Thymus (tissue), 14 donors: ENCODE measurements at places on chromosomes 6 and 20.

GRCh38 chr6:53588816-53589509 lies 44.1 kb upstream of the GCLC start:
- no peak overlapping the region for H3K4me3 ChIP-seq
- H3K27me3 ChIP-seq = no peaks in the 10 kb centered on the region
- H3K4me1 ChIP-seq = no peaks in the 10 kb centered on the region
- H3K36me3 ChIP-seq = no peaks in the 10 kb centered on the region
- no peak for DNase-seq

- H3K27me3 ChIP-seq = no peaks in the 10 kb centered on the region
- H3K4me3 ChIP-seq = no peak overlapping the region
- DNase-seq = no peak
- H3K4me1 ChIP-seq = no peaks in the 10 kb centered on the region
Measured at GRCh38 chr20:14556206-14556605, 218.8 kb upstream of the FLRT3 start.

DNA sequence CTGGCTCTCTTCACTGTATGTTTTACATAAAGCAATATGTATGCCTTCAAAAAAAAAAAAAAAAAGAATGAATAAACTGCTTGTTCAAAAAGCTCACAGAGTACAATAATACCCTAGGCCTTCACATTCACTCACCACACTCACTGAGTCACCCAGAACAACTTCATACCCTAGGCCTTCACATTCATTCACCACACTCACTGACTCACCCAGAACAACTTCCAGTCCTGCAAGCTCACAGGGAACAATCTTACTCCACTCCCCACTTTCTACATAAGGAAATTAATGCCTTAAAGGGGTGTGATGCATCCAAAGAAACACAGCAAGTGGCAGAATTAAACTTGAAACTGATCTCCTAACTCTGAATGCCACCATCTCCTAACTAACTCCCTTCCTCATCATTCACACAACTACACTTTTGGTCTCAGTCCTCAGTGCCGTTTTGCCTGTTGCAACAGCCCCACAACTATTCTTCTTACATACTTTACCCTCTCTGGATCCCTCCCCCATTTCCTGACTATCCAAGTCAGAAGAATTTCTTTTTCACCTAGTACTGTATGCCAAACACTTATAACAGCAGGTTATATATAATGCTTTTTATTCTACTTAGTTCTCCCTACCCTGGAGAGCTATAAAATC lies 34.2 kb downstream of the NHSL1 start:
- H3K4me1 ChIP-seq = no peaks in the 10 kb centered on the region
- no peak overlapping the region for H3K4me3 ChIP-seq
- DNase-seq = no peak
- no peaks in the 10 kb centered on the region for H3K27me3 ChIP-seq

DNA sequence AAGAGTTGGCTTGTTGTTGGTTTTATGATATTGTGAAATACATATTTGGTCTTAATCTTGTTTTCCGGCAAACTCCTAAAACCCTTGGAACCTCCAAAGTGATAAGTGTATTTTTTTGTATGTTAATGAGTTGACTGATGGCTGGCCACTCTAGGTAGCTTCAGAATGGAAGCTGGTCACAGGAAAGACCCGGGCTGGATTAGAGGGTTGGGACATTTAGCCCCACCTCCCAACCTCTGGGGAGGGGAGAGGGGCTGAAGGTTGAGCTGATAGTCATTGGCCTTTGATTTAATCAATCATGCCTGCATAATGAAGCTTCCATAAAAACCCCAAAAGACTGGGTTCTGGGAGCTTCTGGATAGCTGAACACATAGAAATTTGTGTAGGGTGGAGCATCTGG lies 42.7 kb downstream of the SASH1 start:
- no peaks in the 10 kb centered on the region for H3K27me3 ChIP-seq
- no peak for DNase-seq
- H3K36me3 ChIP-seq = no peaks in the 10 kb centered on the region
- H3K27ac ChIP-seq = no peak overlapping the region

DNA sequence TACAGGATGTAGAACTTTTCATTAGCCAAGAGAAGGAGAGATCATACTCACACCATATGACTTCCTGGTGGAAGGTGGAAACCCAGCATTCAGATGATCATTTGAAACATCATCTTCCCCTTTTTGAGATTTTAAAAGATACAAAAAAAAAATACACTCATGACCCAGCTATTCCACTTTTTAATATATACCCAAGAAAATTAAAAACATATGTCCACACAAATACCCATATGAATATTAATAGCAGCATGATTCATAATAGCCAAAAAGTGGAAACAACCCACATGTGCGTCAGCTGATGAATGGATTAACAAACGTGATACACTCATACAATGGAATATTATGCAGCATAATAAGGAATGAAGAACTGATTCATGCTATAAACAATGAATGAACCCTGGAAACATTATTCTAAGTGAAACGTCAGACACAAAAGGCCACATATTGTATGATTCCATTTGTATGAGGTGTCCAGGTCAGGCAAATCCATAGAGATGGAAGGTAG lies 130.0 kb upstream of the SGK1 start:
- no peak overlapping the region for H3K27ac ChIP-seq
- H3K27me3 ChIP-seq = no peaks in the 10 kb centered on the region
- no peaks in the 10 kb centered on the region for H3K36me3 ChIP-seq
- H3K4me3 ChIP-seq = no peak overlapping the region
- H3K4me1 ChIP-seq = no peaks in the 10 kb centered on the region

GRCh38 chr20:38633577-38634093 lies 32.0 kb downstream of the ARHGAP40 start:
- H3K36me3 ChIP-seq = no peaks in the 10 kb centered on the region
- no peak overlapping the region for H3K27ac ChIP-seq
- H3K27me3 ChIP-seq = peaks cover 3% of the 10 kb centered on the region
- H3K4me3 ChIP-seq = no peak overlapping the region
- DNase-seq = peak; percentile 34
- H3K4me1 ChIP-seq = no peaks in the 10 kb centered on the region

- DNase-seq = no peak
- H3K4me3 ChIP-seq = no peak overlapping the region
- peaks cover 16% of the 10 kb centered on the region for H3K4me1 ChIP-seq
- H3K27ac ChIP-seq = no peak overlapping the region
- peaks cover 2% of the 10 kb centered on the region for H3K27me3 ChIP-seq
- no peaks in the 10 kb centered on the region for H3K36me3 ChIP-seq
Measured at GRCh38 chr20:50194831-50195523, 4.3 kb downstream of the CEBPB start.

DNA sequence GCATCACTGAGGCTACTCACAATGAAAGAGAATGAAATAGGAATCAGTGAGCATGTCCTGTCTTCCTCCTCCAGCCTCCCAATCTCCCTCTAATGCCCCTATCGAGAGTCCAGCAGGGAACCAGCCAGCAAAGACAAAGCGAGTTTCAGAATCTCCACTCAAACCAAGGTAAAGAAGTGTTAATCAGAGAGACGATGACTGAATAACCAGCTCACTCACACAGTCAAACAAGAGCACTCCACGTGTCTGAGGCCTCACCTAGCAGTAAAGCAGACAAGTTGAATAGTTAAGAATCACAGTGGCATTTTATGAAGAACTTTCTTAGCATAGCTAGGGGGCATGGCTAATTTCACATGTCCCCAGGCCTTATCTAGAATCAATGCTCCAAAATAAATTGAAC lies 3.3 kb upstream of the TREM1 start:
- H3K36me3 ChIP-seq = no peaks in the 10 kb centered on the region
- H3K27me3 ChIP-seq = no peaks in the 10 kb centered on the region
- peaks cover 5% of the 10 kb centered on the region for H3K4me1 ChIP-seq

GRCh38 chr6:167954151-167954550 lies 43.3 kb upstream of the KIF25 start:
- DNase-seq = no peak
- H3K4me1 ChIP-seq = no peaks in the 10 kb centered on the region
- H3K27me3 ChIP-seq = no peaks in the 10 kb centered on the region
- H3K36me3 ChIP-seq = no peaks in the 10 kb centered on the region
- H3K4me3 ChIP-seq = no peak overlapping the region

DNA sequence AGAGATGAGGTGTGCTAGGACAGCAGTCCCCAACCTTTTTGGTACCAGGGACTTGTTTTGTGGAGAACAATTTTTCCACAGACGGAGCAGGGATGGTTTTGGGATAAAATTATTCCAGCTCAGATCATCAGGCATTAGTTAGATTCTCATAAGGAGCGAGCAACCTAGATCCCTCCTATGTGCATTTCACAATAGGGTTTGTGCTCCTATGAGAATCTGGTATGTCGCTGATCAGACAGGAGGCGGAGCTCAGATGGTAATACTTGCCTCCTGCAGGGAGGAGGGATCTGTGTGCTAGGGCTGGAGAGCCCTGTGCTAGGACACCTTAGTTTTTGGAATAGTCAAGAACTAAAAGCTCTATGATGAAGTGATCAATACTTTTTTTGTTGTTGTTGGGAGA lies 2.5 kb downstream of the SMIM13 start:
- peak; percentile 47 for DNase-seq
- H3K4me3 ChIP-seq = no peak overlapping the region
- H3K36me3 ChIP-seq = no peaks in the 10 kb centered on the region
- H3K27ac ChIP-seq = no peak overlapping the region
- no peaks in the 10 kb centered on the region for H3K27me3 ChIP-seq

GRCh38 chr20:44017905-44018258 lies 103.2 kb downstream of the TOX2 start:
- H3K27me3 ChIP-seq = no peaks in the 10 kb centered on the region
- no peak for DNase-seq
- no peak overlapping the region for H3K27ac ChIP-seq
- H3K4me3 ChIP-seq = no peak overlapping the region
- H3K4me1 ChIP-seq = peaks cover 63% of the 10 kb centered on the region
- H3K36me3 ChIP-seq = peaks cover 5% of the 10 kb centered on the region

GRCh38 chr6:114714836-114715507 lies 372.1 kb upstream of the HS3ST5 start:
- H3K27ac ChIP-seq = no peak overlapping the region
- H3K36me3 ChIP-seq = no peaks in the 10 kb centered on the region
- no peak for DNase-seq
- H3K27me3 ChIP-seq = no peaks in the 10 kb centered on the region

DNA sequence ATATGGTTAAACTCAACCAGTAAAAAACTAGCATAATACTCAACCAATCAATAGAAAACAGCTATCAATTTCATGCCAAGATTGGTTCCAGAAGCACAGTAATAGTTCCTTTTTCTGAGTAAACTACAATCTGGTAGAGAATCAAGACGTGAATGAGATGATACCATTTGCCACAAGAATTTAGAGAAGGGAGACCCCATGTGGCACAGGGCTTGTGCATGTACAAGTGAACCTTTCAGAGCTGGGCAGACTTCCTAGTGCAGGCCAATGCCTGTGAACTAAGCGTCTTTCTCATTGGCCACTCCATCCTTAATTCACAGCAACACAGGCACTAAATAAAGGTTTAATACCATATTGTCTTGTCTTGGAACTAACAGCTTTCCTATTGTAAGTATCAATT lies 213.5 kb downstream of the RFPL4B start:
- H3K4me1 ChIP-seq = no peaks in the 10 kb centered on the region
- H3K27ac ChIP-seq = no peak overlapping the region
- H3K27me3 ChIP-seq = no peaks in the 10 kb centered on the region
- no peak for DNase-seq
- no peaks in the 10 kb centered on the region for H3K36me3 ChIP-seq

- no peaks in the 10 kb centered on the region for H3K27me3 ChIP-seq
- H3K36me3 ChIP-seq = no peaks in the 10 kb centered on the region
- H3K4me3 ChIP-seq = no peak overlapping the region
- peak overlapping the region; percentile 6 for H3K27ac ChIP-seq
Measured at GRCh38 chr20:50646483-50646996, 44.8 kb downstream of the RIPOR3 start.

GRCh38 chr6:15102241-15102640 lies 143.6 kb upstream of the JARID2 start:
- no peaks in the 10 kb centered on the region for H3K4me1 ChIP-seq
- DNase-seq = no peak
- no peaks in the 10 kb centered on the region for H3K27me3 ChIP-seq

DNA sequence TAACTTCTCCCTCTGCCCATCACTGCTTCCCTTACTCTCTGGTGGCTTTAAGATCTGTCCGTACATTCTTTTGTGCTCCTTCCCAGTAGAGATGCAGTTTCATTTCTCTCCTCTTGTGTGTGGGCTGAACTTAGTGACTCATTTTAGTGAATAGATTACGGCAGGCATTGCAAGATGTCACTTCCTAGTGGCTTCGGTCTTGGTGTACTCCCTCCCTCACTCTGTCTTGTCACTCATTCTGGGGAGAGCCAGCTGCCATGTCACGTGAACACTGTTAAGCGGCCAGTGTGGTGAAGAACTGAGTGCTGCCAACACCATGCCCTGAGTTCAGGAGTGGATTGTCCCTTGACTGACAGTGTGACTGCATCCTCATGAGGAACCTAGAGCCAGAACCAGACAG lies 115.9 kb downstream of the OTOR start:
- no peak overlapping the region for H3K4me3 ChIP-seq
- H3K36me3 ChIP-seq = no peaks in the 10 kb centered on the region

GRCh38 chr6:112269979-112270566 lies 15.7 kb upstream of the LAMA4 start:
- peaks cover 16% of the 10 kb centered on the region for H3K4me1 ChIP-seq
- no peak overlapping the region for H3K27ac ChIP-seq
- H3K27me3 ChIP-seq = no peaks in the 10 kb centered on the region
- H3K4me3 ChIP-seq = no peak overlapping the region
- no peaks in the 10 kb centered on the region for H3K36me3 ChIP-seq
- DNase-seq = no peak

DNA sequence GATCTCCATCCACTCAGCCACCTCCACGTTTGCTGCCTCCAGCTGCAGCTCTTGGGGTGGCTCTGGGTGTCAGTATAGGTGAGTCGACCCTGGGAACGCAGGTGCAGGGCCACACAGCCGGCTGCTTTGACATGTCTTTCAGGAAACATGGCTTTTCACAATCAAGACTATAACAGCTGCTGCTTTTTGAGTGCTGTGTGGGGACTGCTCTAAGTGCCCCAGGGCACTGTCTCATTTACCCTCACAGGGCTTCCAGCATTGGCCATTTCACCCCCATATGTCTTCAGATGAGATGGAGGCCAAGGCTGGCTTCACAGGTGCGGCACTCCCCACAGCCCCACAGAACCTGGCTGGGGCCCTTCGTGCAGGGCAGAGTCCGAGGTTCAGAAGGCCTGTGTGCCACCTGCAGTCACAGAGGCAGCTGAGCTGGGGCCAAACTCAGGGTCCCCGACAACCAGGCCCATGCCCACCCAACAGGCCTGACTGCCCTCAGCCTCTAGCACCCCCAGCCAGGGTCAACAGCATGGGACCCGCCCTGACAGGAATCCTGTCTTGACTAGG lies 14.9 kb upstream of the CST7 start:
- no peak overlapping the region for H3K4me3 ChIP-seq
- H3K4me1 ChIP-seq = peaks cover 24% of the 10 kb centered on the region
- peak; percentile 46 for DNase-seq
- no peaks in the 10 kb centered on the region for H3K36me3 ChIP-seq

GRCh38 chr6:15962449-15962764 lies 166.5 kb upstream of the MYLIP start:
- H3K27me3 ChIP-seq = no peaks in the 10 kb centered on the region
- no peak overlapping the region for H3K27ac ChIP-seq
- H3K36me3 ChIP-seq = no peaks in the 10 kb centered on the region
- H3K4me1 ChIP-seq = no peaks in the 10 kb centered on the region
- no peak overlapping the region for H3K4me3 ChIP-seq
- no peak for DNase-seq
